AML-193 (cell line): ENCODE measurements at places on chromosomes 13 and 19.

DNA sequence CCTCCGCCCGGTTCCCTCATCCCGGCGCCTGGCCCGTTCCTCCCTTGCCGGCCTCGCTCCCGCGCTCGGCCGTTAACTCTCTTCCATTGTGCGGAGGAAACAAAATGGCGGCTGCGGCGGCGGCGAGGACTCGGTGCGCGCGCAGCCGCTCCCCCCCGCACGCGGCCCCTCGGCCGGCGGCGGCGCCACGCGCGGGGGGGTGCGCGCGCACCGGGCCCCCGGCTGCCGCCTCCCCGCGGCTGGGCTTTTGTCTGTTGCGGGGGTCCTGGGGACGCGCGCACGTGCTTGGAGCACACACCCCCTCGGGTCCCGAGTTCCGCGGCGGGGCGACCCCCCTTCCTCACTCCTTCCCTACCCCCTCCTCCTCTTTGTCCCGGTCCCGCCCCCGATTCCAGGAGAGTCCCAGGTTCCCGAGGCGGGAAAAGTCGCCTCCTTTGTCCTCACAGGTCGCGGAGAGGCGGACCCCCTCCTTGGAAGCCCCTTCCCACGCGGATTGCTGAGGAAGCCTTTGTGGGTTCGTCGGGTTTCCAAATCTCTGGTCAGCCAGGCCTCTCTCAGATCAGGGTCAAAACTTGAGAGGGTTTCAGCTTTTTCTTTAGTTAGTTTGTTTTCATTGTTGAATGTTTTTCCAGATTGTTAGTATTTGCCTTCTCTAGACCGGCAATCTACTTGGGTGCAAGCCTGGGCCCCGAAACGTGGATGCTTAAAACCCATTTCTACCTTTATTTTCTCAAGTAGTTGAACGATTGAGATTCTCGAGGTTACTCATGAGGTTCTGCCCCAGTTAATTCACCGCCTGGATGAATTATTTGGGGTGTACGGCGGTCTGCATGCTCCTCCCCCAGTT is 687 bp downstream of the ILF3 start:
- peak; percentile 28 for DNase-seq

GRCh38 chr19:50322234-50322633 is 6.9 kb downstream of the KCNC3 start:
- no peak for DNase-seq

DNA sequence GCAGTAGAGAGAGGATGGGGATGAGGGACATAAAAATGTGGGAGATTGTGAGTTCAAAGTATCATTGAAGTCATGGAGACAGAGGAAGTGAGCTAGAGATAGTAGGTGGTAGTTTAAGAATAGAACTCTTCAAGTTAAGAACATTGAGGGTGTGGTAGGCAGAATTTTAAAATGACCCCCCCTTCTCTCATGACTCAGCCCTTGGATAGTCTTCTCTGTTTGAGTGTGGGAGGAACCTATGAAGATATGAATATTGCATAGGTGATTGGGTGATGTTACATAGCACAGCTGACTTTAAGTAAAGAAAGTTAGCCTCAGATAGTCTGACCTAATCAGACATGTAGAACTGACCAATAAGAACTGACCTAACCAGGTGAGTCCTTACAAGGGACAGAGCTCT is 418.6 kb downstream of the FOXO1 start:
- DNase-seq: no peak

DNA sequence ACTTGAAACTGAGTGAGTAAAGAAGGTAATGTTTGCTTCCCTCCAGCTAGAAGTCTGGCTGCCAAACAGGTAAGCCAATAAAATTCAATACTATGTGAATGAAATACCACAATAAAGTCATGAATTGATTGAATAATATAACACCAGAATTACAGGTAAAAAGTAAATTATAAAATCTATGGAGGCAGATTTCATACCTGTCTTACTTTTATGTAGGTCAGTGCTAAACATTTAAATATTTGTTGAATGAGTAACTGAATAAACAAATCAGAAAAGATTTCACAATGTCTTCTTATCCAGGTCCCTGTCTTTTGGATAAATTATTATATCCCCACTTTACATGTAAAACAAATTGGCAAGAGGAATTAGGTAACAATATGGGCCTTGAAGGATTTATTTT is 62.7 kb downstream of the MICU2 start:
- no peak for DNase-seq

DNA sequence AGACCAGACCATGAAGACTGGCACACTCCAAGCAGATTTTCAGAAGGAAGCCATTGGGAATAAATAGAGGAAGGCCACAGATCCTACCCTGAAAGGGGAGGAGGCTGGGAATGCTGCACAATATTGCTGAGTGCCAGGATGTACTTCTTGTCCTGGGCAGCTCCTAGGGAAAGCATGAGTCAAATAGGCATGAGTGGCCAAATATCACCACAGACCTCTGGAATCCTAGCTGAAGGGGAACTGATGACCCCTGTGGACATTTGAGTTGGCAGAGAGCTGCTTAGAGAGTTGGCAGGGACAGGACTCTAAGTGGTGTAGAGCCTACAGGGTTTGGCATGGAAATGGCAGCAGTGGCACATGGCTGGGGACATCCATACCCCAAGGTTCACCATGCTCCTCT is 234.3 kb upstream of the TRPC4 start:
- no peak for DNase-seq

- DNase-seq: no peak
These were observed 3.6 kb downstream of the NACC1 start for GRCh38 chr19:13121551-13122274.

- DNase-seq: no peak
These were observed 7.2 kb upstream of the CCDC97 start for GRCh38 chr19:41302624-41303351.

DNA sequence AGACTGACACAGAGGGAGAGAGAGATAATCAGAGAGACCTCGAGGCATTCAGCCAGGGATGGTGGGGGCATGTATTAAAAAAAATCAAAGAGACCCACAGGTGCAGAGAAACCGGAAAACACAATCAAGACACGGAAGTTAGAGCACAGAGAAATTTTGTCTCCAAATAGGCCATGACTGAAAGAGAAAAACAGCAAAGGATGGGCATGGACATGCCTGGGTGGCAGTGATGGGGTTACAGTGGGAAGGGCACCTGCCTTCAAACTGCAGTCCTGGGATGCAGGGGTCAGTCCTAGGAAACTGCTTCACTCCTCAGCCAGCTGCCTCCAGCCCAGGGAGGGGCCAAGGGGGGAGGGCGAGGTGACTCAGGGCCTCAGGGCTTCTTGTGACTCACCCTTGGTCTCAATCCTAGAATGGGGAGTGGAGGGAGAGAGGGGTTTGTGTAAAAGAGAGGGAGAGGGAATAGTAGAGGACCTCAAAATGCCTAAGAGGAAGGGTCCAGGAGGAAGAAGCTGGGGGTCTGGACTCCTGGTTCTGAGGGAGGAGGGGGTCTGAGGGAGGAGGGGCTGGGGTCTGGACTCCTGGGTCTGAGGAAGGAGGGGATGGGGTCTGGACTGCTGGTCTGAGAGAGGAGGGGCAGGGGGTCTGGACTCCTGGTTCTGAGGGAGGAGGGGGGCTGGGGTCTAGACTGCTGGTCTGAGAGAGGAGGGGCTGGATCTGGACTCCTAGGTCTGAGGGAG is 3.6 kb upstream of the KCNN4 start:
- DNase-seq: peak; percentile 5

GRCh38 chr19:11506101-11506555 is 489 bp upstream of the ZNF653 start:
- DNase-seq: peak; percentile 64

DNA sequence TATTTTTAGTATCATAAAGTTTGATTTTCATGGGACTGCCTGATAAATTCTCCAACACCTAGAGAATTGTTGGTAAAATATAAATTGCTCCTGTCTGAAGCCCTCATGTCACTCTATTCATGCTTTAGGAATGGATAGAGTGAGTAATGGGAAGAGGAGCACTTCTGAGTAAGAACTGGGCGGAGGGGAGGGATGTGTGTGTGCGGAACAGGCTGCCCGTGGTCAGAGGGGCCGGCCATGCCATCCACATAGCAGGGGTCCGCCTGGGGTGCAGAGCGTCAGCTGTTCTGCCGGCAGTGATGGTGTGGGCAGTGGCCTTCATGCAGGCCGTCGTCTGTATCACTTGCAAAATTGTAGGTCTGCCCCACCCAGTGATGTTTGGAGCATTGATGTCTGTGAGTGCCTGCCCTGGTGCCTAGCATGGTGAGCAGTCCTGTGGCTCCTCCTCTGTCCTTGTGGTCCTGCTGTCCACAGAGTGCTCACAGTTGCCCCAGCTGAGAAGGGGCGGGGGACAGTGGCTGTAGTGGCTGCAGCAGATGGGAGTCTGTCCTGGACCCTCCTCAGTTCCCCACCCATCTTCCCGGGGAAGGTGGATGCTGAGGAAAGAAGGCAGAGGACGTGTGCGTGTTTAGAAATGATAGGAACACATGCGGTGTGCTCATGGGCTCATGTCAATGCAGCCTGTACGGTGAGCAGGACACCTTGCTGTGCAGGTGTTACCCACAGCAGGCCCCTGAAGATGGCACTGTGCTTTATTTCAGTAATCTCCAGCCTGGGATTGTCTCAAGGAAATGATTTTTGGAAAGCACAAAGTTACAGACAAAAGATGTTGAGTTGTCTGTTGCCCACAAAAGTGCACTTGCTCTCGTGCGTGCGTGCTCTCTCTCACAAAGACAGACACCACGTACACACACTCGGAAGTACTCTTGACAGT is 49.4 kb upstream of the TEX29 start:
- no peak for DNase-seq

- DNase-seq: no peak
These were observed 201.1 kb upstream of the ARGLU1 start for GRCh38 chr13:106768991-106769390.

DNA sequence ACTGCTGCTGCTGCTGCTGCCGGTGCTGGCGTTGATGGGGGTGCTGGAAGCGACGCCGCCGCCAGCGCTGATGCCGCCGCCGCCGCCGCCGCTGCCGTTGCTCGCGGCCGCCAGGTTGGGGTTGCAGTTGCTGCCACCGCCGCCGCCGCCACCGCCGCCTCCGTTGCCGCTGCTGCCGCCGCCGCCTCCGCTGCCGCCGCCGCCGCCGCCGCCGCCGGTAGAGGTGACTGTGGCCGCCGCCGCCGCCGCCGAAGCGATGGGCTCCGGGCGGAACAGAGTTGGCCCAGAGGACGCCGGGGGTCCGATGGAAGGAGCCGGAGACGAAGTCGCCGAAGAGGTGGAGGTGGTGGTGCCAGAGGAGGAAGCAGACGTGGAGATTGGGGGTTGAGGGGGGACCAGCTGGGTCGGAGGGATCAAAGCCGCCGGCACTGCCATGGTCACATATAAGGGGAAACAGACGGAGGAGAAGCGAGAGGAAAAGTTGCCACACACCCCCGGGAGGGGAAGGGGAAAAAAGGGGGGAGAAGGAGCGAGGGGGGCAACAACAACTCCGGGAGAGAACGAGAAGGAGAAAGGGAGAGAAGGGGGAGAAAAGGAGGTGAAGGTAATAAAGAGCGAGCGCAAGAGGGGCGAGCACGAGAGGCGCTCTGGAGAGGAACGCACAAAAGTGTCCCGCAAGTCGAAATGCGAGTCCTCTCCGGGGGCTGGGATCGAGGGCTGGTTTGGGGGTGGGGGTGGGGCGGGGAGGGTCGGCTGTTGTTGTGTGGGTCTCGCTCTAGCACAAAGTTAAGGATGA is 471 bp downstream of the DACH1 start:
- DNase-seq: peak; percentile 53

GRCh38 chr19:39778763-39779162 is at the start of gene LEUTX:
LEUTX (plus strand) TSS chr19:39778854; CDS start chr19:39778921, 67 bp downstream.
- DNase-seq: no peak

DNA sequence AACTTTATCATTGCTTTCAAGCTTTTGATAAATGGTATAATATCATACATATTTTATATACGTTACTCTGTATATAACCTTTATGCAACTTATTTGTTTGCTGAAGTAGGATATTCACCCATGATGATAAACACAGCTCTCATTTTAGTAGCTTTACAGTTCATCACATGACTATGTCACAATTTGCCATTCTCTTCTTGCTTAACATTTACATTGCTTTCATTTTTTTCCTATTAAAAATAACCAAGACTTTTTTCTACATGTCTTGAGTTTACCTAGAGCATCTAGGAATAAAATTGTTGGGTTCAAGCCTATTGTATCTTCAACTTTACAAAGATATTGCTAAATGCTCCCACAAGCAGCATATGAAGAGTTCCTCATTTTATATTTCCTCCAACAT is 54.0 kb downstream of the KCNRG start:
- peak; percentile 36 for DNase-seq

GRCh38 chr13:63323441-63323840 is 1907.8 kb upstream of the PCDH20 start:
- no peak for DNase-seq

- DNase-seq: no peak
These were observed 2.8 kb downstream of the IQCN start for GRCh38 chr19:18271433-18271841.
